Panc1 (cell line): ENCODE measurements at places on chromosomes 13 and 19. TPM values are rescaled to one million over a fixed set of nuclear protein-coding genes. Genes with fewer than 3 reads are reported as not detected.

DNA sequence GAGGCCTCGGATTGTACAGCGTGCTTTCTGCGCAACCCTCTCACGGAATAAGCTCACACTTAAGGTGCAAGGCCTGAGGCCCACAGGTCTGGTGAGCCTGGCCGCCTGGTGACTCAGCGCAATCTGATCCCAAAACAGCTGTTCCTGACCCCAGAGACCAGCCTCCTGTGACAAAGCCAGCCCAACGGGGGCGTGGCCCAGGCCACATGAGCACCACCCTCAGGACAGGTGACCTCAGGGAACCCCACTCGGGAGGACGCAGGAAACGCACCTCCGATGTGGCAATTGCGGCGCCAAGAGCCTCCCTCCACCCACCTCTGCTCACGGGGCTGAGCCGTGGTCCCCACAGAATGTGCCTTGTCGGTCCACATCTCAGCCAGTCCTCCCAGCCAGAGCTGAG is 26.4 kb downstream of the GRTP1 start:
- no peak for DNase-seq

The AMH gene
- 21.9 TPM for total RNA-seq

The ZNF45 gene
- total RNA-seq, result 10.7 TPM

The MAN2B1 gene
- total RNA-seq, result 43.0 TPM

- DNase-seq, result no peak
Measured at GRCh38 chr13:80751854-80752253, 410.9 kb upstream of the SPRY2 start.

DNA sequence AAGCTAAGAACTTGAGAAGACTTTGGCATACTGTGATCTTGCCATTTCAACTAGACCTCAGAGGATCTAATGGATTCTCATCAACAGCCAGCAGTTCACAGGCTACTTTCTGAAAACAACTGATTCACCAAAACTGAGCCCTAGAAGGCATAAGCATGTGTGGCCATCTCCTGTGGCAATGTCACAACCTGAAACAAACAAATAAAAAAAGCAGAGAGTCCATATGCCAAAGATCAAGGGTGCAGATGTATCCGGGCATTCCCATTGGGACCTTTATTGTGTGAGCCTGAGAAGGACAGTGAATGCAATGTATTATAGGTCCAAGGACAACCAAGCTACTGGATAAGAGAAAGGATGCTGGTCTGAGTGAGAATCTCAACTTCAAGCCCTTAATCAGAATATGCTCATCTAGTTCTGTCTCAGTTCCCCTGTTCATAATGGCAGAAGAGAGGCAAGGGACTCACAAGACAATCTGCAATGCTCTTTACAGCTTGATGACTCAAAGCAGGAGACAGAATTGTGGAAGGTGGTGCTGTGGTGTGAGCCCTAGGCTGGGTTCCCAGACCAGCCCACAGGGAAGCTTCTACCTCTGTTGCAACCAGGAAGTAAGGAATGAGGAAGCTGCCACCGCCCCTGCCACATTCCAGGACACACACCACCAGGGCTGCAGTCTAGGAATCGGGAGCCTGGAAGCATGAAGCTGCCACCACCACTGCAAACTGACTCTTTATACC is 133.7 kb downstream of the RAP2A start:
- no peak for DNase-seq

DNA sequence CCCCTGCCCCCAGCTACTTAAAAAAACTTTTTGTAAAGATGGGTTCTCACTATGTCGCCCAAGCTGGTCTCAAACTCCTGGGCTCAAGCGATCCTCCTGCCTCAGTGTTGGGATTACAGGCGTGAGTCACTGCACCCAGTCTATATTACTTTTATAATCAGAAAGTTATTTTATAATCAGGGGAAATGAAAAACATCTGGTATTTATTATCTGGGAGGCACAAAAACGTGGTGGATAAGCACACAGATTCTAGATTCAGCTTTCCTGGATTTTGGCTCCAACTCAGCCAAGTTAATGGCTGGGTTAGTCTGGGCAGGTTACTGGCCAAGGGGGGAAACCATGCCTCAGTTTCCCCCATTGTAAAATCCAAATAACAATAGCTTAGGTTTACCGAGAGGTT is 24.7 kb downstream of the KEAP1 start:
- no peak for DNase-seq

DNA sequence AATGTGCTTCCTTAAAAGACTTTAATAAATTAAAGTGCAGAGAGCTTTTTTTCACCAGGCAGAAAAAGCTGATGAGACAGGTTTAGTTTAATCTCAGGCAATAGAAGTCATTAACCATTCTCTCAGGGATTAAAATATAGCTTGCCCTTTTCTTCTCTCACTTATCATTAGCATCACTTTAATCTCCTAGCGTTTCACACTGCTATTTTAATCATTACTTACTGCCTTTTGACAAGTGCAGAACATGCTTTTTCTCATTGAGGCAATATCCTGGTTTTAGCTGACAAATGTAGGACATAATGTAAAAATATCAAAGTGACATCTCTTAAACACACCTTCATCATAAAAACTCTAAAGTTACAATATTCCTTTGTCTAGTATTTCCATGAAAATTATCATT is 94.6 kb downstream of the DACH1 start:
- DNase-seq, result no peak

DNA sequence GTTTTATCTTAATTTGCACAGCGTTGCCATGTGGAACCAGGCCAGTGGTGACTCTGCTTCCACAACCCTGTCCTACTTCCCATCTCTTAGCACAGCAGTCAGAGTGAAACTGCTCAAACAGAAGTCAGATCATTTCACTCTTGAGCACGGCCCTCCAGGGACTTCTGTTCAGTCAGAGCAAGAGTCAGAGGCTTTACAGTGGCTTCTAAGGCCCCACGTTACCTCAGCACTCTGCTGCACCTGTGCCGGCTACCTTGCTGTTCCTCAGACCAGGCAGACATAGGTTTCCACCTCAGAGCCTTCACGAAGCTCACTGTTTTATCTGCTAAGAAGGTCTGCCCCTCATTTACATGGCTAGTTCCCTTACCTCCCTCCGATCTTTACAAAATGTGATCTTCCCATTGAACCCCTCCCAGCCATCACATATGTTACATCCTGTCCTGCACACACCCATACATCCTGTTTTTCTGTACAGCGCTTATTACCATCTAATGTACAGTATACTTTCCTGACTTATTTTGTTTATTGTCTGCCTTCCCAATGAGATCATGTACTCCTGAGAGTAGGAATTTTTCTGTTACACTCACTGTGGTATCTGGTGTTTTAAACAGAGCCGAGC is 41.6 kb downstream of the TM9SF2 start:
- DNase-seq, result no peak

GRCh38 chr19:46353730-46354528 is 7.0 kb downstream of the PPP5C start:
- DNase-seq, result no peak

The RELB gene
- total RNA-seq, result 28.1 TPM
